ENCODE measurements at places on chromosomes 6 and 20.

DNA sequence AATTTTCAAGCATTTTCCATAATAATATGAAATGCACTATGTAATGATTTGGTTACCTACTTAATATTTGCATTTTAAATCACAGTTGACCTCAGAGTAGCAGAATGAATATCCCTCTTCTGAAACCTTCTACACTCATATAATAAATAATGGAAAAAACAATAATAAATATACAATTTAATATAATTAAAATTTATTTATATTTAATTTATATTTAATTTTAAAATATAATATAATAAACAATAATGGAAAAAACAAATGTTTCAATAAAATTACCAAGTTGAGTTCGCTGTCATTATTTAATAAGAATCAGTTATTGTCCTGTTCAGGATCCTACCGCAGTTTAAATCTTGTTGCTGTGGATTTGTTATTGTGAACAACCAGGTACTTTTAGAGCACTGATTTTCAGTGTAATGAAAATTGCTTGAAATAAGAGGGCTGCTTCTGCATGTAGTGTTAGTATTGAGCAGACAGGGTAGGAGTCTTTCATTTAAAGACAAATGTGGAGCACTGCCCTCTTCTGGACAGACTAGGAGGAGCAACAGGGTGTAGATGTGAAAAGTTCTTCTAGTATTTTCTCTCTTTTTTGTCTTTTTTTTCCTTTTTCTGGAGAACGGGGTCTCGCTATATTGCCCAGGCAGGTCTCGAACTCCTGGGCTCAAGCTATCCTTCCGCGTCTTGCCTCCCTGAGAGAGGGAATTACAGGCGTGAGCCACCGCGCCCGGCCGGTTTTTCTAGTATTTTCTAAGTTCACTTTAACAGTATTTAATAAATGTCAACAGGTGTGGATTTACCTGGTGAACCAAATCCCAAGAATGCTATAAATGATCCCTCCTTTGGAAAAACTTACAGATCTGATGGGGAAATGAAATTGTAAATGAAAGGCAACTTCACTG lies 13.6 kb downstream of the TRAPPC3L start:
- peak; percentile 38 for DNase-seq

GRCh38 chr6:2651536-2651935 lies 99.2 kb downstream of the MYLK4 start:
- no peak for DNase-seq

- no peak for DNase-seq
Observed at GRCh38 chr6:107612762-107613415, 123.0 kb downstream of the SOBP start.

DNA sequence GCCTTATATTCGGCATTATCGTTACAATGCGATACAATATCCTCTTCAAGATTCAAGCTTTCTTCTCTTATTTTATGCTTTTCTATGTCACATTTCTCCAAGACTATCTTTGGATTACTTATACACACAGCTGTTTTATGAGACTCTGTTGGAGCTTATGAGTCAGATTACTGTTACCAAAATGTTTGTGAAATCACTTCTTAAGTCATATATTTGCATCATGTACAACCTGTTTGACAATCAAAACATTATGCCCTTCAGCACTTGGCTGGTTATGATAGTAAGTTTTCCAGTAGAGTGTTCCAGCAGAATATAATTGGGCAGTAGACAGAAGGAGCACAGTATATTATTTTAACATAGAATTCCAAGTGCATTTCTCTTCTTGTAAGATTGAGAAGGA lies 35.2 kb downstream of the BMP6 start:
- no peak for DNase-seq

- DNase-seq = no peak
Observed at GRCh38 chr20:19079536-19080299, 132.7 kb upstream of the SLC24A3 start.

GRCh38 chr20:1377984-1378734 lies 14.7 kb downstream of the FKBP1A start:
- DNase-seq = no peak

- no peak for DNase-seq
Observed at GRCh38 chr6:26029570-26029856, 57.7 kb upstream of the HFE start.

DNA sequence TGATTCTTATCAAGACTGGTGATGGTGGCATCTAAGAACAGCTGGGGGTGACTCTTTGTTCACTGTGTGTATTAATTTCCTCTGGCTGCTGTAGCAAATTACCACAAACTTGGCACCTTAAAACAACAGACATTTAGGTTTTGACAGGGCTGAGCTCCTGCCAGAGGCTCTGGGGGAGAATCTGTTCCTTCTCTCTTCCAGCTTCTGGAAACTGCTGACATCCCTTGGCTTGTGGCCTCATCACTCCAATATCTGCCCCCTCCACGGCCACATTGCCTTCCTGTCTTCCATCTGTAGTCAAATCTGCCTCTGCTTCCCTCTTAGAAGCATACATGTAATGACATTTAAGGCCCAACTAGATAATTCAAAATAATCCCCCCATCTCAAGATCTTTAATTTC lies 274.9 kb downstream of the PRL start:
- no peak for DNase-seq

Data from stimulated activated CD4-positive, alpha-beta T cell treated with anti-CD3 and anti-CD28 coated beads, Interleukin-1b, Interleukin-23, amount 100 ng/mL, for 1 hour (primary cell).